ENCODE measurements at places on chromosomes 3 and 15.
A peak's percentile ranks its signal among the peaks of the same experiment; 100 is the strongest.

- DNase-seq, result no peak
Observed at GRCh38 chr15:74422652-74423430, 10.9 kb downstream of the SEMA7A start.

DNA sequence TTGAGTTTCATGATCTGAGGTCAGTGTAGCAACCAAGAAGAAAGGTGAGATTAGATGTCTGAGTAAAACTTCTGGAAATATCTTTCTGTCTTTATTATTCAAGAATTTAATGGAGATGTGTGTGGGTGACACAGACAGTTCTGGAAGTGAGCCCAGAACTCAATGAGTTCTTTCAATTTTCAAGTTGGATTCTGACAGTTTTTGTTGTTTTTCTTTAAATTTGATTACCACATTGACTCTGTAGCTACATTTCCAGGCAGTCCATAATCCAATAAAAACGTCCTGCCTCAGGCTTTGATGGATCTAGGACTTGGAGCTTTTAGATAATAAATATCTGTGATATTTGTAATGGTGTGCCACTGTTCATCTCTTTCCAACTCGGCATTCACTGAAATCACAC, 3.9 kb upstream of the PARP14 start:
- no peak for DNase-seq

DNA sequence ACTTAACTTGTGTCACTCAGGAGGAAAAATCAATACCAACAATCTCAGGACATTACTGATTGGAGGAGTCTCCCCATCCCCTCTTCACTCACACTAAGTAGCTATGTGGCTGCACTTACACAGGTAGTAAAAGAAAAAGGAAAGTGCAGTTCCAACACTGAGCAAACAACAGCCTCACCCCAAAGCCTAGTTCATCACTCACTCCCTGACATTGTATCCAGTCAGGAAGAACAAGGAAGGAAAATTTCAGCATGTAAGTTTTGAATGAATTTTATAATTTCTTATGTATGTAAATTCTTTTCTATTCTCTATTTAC, 273.4 kb downstream of the IGSF11 start:
- no peak for DNase-seq

DNA sequence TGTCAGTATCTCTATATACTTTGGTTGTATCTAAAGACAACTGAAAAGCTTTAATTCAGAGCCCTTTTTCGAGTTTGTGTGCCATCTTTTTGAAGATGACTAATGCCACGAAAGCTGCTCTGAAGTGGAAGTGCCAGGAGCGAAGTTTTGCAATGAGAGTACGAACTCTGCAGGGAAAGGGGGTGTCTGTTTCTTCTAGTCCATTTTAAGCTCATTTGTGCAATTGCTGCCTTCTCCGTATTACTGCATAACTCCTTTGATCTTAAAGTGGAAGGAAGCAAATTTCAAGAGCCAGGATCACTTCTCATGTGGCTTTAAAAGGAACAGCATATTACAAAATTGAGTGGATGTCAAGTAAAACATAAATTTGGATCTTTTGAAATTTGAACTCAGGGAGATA, 245.3 kb downstream of the FEZF2 start:
- no peak for DNase-seq

GRCh38 chr3:89025185-89025584, 82.2 kb upstream of the EPHA3 start:
- no peak for DNase-seq

GRCh38 chr3:30342318-30343060, 263.9 kb upstream of the TGFBR2 start:
- no peak for DNase-seq

DNA sequence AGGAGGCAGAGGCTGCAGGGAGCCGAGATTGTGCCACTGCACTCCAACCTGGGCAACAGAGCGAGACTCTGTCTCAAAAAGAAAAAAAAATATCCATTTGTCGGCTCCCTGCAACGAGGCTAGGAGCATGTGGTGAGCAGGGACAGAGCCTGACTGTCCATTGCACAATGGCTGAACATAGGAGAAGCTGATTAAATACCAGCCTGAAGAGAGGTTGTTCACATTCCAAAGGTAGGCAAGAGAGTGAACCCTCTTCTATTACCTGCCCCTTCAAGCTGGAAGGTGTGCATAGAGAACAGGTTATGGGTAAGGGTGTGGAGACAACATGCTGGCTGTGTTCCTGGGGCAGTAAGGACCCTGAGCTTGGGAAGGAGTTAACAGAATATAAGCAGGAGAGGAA, 78.7 kb downstream of the DAPK2 start:
- DNase-seq, result no peak

DNA sequence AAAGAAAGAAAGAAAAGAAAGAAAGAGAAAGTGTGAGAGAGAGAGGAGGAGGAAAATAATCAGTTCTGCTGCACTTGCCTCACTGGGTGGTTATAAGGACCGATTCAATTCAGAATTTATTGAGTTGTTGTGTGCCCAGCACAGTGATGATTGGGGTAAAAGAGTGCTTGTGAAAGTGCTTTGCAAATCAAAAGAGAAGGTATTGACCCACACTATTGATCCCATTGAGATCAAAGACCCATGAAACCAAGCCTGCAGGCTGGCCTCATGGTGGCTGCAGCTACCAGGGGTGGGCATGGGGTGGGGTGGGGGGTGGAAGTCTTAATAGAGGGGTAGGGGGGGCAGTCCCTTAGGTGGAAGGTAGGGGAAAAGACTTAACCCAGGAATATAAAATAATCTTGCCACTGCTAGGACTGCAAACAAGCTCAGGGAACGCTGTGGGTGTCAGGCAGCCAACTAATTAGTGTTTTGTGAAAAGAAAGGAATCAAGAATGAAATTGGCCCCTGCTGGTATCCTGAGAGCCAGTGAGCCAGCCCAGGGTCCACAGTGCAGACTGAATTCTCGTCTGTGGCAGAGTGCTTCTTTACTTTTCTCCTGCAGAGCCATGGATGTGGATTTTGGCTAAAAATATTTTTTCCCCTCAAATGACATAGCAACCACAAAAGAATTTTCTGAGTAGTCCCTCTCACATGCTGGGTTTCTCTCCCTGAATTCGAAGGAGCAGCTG, 34.2 kb downstream of the CLEC3B start:
- no peak for DNase-seq

DNA sequence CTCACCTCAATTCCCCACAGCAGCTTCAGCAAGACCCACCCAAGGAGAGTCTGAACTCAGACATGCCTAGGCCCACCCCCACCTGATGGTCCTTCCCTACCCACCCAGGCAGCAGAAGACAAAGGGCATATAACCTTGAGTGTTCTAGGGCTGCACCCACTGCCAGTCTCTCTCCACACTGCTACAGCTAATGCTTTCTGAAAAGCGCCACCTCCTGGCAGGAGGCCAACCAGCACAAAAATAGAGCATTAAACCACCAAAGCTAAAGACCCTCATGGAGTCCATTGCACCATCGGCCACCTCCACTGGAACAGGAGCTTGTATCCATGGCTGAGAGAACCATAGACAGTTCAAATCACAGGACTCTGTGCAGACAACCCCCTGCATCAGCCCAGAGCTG, 11.3 kb upstream of the RPL39L start:
- peak; percentile 55 for DNase-seq

DNA sequence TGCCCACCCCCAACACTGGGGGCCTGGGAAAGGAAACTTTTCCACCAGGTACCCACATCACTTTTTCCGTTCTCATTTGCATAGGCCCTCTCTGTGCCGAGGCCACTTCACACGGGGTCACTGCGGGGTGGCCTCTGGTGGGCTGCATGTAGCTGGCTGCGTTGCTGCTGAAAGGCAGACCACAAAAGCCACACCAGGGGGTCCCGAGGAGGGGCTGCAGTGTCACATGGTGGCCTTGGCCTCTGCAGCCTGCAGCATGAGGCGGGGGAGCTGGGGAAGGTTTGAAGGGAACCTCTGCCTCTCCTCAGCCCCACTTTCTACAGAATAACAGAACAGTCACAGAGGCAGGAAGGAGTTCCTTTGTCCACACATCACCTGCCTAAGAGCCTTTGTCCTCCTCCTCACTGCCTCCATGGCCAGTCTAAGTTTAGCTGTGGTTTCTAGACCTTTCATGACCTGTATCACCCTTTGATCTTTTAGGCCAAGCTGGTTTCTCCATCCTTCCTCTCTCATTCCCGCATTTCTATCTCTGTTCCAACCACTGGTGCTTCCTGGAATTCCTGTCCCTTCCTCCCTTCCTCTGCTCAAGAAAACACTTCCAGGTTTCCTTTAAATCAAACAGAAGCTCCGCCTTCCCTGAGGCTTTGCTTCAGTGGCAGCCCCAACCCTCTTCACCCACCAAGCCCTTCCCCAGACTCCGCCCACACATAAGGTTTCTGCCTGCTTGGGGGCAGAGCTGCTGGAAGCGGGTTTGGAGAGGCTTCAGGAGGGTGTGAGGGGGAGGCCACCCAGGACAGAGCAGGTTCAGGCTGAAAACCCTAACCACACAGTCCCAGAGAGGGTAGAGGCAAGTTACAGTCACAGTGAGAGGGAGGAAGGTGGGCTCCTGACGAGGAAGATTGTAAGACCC, 150.7 kb upstream of the TLE3 start:
- DNase-seq, result no peak

- no peak for DNase-seq
Observed at GRCh38 chr3:177441276-177441812, 244.1 kb upstream of the TBL1XR1 start.

GRCh38 chr3:36663666-36664291, 100.6 kb downstream of the DCLK3 start:
- no peak for DNase-seq

GRCh38 chr3:45507820-45508317, 86.7 kb upstream of the LIMD1 start:
- no peak for DNase-seq
